D721Med (cell line): ENCODE measurements at places on chromosomes 6 and 20.

GRCh38 chr6:147078602-147079001 lies 125.6 kb upstream of the STXBP5 start:
- DNase-seq: no peak

DNA sequence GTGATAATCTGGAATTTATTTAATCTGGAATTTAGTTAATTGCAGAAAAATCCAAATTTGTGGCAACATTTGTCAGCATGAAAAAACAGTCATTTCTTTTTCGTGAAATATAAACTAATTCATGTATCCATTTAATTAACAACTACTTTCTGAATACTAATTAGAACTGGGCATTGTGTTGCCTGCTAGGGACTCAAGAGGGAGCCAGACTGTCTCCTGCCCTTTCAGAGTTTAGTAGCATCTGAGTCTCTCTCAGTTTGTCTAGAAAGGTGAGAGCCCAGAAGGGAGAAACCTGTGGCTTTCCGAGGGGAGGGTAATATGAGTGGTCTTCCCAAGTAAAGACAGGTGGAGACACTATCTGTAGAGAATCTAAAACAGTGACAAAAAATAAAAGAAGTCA lies 210.9 kb upstream of the HDDC2 start:
- DNase-seq: no peak

- no peak for DNase-seq
Observed at GRCh38 chr6:122797537-122797936, 8.5 kb downstream of the SMPDL3A start.

DNA sequence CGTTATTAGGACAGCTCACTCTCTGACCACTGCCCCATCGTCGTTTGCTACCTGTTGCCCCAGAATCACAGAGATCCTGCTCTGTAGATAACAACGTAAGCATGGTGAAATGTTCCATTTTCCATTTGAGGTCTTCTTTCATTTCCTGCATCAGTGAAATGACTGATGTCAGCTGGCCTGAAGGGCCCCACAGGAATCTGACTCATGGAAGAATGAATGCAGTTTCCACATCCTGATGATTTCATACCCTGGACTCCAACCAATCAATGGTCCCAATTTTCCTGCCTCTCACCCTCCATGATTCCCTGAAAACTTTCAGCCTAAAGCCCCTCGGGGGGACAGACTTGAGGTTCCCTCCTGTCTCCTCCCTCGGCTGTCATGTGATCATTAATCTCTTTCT lies 394.4 kb upstream of the CDH4 start:
- DNase-seq: no peak

DNA sequence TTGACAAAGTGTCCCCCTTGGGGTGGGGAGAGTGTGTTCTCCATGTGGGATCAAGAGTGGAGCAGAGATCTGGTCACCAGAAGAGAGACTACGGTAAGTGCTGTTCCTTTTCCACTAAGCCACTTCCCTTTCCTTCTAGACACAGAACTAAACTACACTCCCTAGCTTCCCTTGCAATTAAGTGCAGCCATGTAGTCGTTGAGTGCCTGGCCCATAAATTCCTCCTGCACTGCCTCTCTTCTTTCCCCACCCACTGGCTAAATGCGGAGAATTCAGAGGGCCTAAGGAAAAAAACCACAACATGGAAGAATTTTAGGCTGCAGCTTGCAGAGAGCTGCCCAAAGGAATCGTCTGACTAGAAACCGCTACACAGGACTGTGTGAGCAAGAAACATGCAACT lies 1.5 kb downstream of the WDR27 start:
- DNase-seq: no peak

DNA sequence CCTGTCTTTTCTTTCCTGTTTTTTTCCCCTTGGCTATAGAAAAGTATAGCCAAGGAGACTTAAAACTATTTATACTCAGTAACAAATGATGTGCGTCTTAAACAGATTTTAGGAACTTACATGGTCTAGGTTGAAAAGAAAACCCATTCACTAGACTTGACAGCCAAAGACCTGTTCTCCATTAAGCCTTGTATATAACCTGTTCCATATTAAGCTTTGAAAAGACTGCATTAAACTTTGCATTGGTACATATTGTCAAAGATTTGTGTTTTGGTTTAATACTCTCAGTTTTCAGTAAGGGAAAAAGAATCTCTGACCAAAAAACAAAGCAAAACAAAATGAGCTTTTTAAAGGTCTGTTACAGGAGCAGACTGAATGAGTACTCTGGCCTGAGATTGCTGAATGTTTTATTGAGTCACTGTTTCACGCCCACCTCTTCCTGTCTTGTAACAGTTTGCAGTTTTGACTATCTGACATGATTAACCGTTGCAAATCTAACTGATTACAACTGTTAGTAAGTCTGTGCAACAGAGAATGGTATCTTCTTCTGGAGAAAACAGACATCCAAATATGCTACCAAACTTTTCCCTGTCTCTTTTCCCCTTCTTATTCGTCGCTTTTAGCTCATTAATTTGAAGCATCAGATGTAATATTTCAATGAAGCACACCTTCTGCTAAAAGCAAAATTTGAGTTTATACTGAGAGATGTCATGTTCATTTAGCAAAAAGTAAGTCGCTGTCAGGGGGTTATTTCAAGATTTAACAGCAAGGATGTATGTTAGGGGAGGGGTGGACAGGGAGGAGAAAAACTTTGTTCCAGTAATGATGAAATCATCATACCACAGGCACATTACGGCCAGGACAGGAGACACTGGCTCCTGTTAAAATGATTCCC lies 59.1 kb upstream of the SUPT3H start:
- no peak for DNase-seq

DNA sequence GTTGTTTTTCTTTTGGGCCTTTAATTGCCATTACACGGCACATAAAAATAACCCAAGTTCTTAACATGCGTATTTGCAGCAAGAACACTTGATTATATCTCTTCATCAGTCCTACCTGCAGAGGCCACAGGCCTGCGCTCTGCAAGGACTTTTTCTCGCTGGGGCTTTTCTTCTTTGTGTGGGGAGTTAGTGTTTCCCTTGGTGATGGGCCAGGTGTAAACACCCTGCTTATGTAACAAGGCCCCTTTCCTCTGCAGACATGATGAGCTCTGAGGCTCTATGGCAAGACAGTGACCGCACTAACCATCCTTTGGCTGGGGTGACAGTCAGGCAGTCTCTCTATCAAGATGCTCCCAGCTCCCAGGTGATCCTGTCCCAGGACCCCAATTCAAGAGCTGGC lies 97.8 kb upstream of the PCSK2 start:
- DNase-seq: no peak

DNA sequence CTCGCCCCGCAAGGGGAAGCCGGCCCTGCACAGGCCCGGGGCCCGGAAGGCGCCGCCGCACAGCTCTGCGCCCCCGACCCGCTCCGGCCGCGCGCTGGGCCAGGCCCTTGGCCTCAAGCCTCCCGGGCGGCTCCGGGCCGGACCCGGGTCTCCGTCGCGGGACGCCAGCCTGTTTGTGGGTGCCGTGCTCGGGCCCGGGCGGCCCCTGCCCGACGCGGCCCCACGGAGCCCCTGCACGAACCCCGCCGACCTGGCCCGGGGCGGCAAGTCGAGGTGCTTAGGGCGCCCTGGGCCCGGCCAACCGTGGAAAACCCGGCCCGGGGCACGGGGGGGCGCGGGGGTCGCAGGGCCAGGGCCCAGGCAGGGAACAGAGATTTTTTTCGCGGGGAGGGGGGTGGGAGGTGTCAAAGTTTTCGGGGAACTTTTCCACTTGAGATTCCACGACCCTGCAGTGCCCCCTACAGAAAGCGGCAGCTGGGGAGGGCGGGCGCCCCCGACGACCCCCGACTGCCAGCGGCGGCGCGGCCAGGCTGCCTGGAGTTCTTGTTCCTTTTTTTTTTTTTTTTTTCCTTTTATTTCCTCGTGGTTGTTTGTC lies 805 bp upstream of the STX16 start:
- no peak for DNase-seq

DNA sequence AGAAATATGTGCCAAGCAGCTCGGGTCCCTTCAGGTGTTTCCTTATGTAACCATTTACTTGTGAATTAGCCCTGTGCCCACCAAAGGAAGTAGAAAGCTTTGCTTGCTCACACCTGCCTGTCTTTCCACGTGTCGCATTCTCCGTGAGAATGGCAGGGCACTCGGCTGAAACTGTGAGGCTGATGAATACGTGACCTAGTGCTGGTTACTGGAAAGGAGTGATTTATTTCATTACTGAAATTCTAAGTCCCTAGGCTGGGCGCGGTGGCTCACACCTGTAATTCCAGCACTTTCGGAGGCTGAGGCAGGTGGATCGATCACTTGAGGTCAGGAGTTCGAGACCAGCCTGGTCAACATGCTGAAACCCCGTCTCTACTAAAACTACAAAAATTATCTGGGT lies 45.9 kb upstream of the TULP1 start:
- DNase-seq: no peak
